ENCODE measurements at places on chromosomes 5 and 9.

- DNase-seq: peak; percentile 33
Measured at GRCh38 chr9:69760278-69760610, 433 bp upstream of the PTAR1 start.

GRCh38 chr9:125914411-125914810 is 167.2 kb downstream of the PBX3 start:
- no peak for DNase-seq

DNA sequence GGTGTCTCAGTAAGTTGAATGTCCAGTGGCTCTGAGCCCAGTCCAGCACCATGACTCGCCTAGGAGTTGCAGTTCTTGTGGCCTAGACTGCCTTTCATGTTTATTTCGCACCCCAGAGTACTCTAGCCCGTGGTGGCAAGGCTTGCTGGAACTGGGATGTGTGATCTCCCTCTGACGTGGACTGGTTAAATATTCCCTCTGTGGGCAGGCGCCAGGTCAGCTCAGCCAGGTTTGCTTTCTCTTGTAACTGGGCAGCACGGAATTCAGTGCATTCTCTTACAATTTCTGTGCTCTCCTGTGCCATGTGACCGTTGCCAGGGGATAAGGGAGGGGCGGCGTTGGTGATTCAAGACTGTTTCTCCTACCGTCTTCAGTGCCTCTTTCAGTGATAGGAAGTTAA is 270.8 kb downstream of the KDM4C start:
- DNase-seq: no peak

GRCh38 chr5:99061299-99061698 is 132.5 kb upstream of the CHD1 start:
- no peak for DNase-seq

GRCh38 chr5:31470608-31471007 is 61.3 kb downstream of the DROSHA start:
- no peak for DNase-seq

All from NCI-H510A (cell line).